ENCODE measurements at places on chromosomes 5 and 9.
A peak's percentile ranks its signal among the peaks of the same experiment; 100 is the strongest.

GRCh38 chr9:113634596-113635515 is 171.3 kb downstream of the RGS3 start:
- no peak for DNase-seq

- DNase-seq, result no peak
These were observed 214.6 kb downstream of the SREK1 start for GRCh38 chr5:66358741-66359140.

- no peak for DNase-seq
These were observed 10.9 kb upstream of the SOWAHA start for GRCh38 chr5:132802044-132802684.

GRCh38 chr5:33981408-33982162 is 2.9 kb downstream of the SLC45A2 start:
- no peak for DNase-seq

GRCh38 chr9:87513161-87513560 is 15.5 kb downstream of the DAPK1 start:
- DNase-seq, result no peak

DNA sequence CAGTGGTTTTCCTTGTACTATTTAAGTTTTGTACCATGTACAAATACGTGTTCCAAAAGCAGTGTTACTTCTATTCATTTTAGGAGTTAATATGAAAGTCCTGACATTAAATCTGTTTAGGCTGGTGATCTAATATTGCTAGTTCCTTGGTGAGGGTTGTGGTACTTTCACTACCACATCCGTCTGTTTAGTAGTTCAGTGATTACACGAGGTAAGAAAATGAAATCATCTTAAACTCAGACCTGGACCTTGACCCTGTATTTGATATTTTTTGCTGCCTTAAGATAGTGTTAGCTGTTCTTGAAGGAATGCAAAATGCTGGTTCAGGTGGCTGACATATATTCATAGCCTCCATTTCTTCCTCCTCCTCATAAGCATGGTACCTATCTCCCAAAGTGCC is 50.3 kb downstream of the MTAP start:
- no peak for DNase-seq

GRCh38 chr9:17090041-17090440 is 44.8 kb upstream of the CNTLN start:
- DNase-seq, result no peak

GRCh38 chr5:142770650-142771609 is 753 bp downstream of the ARHGAP26 start:
- peak; percentile 29 for DNase-seq

DNA sequence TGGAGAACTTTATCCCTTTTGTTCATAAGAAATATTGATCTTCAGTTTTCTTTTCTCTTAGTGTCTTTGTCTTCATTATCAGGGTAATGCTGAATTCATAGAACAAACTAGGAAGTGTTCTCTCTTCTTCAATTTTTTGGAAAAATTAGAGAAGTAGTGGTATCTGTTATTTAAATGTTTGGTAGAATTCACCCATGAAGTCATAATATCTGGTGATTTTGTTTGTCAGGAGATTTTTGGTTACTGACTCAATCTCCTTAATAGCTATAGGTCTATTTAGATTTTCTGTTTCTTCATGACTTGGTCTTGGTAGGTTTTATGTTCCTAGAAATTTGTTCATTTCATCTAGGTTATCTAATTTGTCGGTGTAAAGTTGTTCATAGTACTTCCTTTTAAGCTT is 45.4 kb upstream of the STARD4 start:
- no peak for DNase-seq

DNA sequence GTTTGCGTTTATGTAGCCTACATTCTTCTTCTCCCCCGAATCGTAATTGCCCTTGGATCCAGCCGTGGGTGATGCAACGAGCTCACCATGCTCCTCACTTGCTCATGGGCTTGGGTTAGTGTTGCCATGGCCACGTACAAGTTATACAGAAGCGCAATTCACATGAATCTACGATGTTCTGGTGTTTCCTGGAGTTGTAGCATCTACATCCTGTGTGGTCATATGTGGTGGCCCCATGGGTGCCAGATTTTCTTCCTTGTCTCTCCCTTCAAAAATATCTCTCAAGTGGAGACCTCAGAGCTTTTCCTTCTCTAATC is 115.3 kb downstream of the TLE4 start:
- peak; percentile 3 for DNase-seq

- DNase-seq, result no peak
These were observed 11.2 kb downstream of the RCL1 start for GRCh38 chr9:4803670-4804530.

DNA sequence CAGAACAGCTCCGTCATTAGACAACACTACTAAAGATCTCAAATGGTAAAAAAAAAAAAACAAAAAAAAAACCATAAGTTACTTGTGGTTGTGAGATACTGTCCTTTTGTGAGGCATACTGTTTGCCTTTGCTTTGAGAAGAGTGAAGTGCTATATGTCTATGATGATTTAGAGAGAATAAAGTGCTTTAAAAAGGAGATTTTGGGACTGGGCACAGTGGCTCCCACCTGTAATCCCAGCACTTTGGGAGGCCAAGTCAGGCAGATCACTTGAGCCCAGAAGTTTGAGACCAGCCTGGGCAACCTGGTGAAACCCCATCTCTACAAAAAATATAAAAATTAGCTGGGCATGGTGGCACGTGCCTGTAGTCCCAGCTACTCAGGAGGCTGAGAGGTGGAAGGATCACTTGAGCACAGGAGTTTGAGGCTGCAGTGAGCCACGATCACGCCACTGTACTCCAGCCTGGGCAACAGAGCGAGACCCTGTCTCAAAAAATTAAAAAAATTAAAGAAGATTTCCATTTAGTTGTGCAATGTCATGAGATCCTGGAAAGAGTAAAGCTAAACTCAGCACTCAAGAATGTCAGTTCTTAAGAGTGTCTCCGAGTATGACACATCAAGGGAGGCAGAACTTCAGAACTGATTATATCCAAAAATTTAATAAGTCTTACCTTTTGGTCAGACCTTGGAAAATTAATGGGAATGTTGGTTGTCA is 87.3 kb downstream of the PRDM6 start:
- no peak for DNase-seq

DNA sequence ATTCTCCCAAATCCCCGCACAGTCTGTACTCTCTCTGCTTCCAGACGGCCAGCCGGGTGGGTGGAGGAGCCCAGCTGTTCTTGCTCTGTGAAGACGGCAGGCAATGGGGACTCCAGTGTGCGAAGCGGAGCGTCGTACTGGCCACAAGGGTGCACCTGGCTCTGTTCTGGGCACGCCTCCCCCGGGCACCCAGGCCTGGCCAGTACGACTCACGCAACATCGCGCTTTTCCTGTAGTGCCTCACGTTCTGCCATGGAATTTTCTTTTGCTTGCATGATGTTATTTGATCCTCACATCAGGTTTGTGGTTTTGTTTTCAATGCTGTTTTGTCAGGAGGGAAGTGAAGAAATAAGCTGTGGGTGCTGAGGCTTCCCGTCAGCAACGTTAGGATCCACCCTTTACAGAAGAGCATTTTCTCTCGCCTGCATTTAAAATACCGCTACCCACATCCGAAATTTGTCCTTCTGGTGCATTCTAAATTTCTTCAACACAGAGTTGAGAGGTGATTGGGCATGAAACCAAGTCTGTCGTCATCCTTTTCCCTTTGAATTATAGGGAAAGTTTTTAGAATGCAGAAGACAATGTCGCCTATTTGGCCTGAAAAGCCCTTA is 311.7 kb downstream of the TRIM36 start:
- DNase-seq, result no peak

- no peak for DNase-seq
These were observed 339.7 kb upstream of the CLINT1 start for GRCh38 chr5:158198636-158199035.

DNA sequence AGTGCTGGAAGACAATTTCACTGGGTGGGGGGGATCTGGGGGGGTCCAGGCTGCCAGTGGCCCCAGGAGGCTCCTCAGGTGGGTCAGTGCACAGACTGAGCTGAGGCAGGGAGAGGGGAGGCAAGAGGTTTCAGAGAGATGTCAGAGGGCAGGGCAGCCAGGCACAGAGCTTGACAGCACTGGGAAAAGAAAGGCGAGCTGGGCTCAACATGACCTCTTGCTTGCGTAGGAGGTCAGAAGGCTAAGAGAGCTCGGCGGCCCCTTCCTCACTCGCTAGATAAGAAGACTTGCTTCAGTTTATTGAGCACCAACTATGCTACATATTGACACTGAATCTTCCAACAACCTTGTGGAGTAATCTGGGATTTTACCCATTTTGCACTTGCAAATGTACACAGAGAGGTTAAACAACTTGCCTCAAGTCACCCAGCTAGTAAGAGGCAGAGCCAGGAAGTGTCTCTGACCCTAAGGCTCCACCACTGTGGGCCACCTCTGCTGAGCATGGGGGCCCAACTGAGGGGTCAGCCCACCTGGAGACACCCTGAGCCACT is 3.5 kb downstream of the PDLIM7 start:
- DNase-seq, result no peak

DNA sequence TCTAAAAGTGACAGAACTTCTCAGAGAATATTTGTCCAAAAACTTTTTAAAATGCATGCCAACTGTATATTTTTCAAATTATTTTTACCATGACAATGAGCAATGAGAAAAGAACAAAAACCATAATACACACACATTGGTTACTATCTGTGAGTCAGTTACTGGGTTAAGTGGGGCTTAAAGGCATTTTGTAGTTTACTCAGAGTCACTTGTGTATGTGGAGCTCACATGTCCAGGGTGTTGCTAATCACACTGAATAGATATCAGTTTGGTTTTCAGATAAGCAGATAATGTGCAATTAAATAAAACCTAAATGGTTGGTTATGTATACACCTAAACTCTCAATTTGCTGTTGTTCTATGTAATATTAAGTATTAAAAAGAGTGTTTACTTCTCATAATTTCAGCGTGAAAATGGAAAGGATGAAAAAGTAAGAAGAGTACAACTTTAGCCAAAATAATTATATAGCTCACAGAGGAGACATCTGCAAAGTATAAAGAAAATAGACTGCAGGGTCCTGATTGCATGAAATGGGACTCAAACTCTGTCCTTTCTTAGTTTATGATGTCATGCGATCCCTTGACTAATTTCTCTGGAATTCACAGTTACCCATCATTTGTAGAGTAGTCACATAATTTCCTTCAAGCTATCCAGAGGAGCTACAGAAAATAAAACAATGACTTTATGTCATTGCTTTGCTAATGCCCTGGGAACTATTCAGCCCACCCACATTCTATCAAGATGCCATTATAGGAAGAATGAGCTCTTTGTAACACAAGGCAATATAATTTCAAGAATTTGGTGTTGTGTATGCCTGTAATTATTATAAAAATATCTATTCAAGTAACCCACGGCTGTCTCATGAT is 388.0 kb upstream of the ZNF608 start:
- no peak for DNase-seq

DNA sequence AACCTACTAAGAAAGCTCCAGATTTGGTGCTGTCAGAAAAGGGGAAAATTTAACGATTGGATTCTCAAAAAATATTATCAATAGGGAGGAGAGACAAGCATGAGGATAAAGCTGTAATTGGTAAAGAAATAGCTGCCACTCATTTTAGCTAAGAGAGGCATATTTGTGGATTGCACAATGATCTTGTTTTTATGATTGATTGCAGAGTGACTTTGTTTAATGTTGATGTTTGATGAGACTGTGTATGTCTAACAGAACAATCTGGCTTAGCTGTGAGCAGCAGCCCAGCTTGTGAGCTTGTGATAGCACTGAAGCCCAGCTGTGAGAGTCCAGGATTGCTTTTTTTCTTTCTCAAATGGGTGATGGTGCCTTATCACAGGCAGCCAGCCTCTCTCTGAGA is 56.4 kb downstream of the ZNF883 start:
- no peak for DNase-seq

DNA sequence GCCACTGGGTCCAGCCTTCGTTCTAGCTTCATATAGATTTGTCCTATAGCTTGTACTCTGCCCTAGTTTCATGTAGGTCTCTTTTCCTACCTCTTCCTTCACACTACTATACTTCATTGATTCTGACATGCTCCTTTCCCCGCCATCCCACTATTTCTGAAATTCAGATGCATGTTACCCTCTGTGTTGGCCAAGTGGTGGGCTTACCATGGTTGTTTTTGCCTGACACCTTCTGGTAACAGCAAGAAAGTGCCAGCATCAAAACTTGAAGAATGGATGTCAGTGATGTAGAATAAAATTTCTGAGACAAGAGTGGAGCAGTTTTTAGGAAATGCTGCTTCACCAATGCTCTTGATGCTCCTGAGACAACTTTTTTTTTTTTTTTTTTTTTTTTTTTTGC is 19.5 kb upstream of the SERINC5 start:
- no peak for DNase-seq

DNA sequence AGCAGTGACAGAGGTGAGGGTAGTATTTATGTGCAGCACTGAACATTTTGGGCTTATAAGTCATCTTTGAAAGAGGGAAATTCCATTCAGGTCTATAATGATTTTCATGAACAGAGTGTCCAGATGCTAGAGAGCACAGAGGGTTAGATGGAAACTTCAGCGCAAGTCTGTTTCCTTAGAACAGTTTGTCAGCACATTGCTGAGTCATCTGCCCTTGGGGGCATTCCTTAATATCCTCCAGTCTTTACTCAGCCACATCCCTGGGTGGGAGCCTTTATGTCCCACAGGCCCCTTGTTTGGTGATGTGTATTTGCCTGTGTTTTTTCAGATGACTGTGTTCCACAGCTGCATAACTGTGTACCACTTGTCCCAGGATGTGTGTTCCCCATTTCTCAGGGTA is 138.5 kb upstream of the S1PR3 start:
- DNase-seq, result no peak
